ENCODE measurements at places on chromosomes 2 and 18. TPM values are rescaled to one million over a fixed set of nuclear protein-coding genes. Genes with fewer than 3 reads are reported as not detected.

GRCh38 chr2:32851777-32852439 lies 94.8 kb upstream of the LTBP1 start:
- no peak for DNase-seq

- DNase-seq, result peak; percentile 78
These were observed 66.9 kb upstream of the ZNG1B start for GRCh38 chr2:113370478-113371091.

Gene MPP4
- not detected for total RNA-seq

Gene AFF3
- total RNA-seq, result 5.6 TPM
